Naive thymus-derived CD8-positive, alpha-beta T cell (primary cell): ENCODE measurements at places on chromosomes 1 and 21.
A peak's percentile ranks its signal among the peaks of the same experiment; 100 is the strongest.

- H3K27me3 ChIP-seq = no peaks in the 10 kb centered on the region
- no peaks in the 10 kb centered on the region for H3K4me1 ChIP-seq
- H3K36me3 ChIP-seq = no peaks in the 10 kb centered on the region
- H3K4me3 ChIP-seq = no peak overlapping the region
- no peak for DNase-seq
- H3K27ac ChIP-seq = no peak overlapping the region
These were observed 43.8 kb downstream of the USH2A start for GRCh38 chr1:216379441-216379840.

GRCh38 chr1:8009043-8010002 is 16.8 kb downstream of the ERRFI1 start:
- H3K4me3 ChIP-seq = no peak overlapping the region
- H3K27ac ChIP-seq = no peak overlapping the region
- no peaks in the 10 kb centered on the region for H3K4me1 ChIP-seq
- no peaks in the 10 kb centered on the region for H3K27me3 ChIP-seq
- H3K36me3 ChIP-seq = no peaks in the 10 kb centered on the region

- no peak overlapping the region for H3K4me3 ChIP-seq
- H3K27ac ChIP-seq = no peak overlapping the region
- H3K4me1 ChIP-seq = peaks cover 4% of the 10 kb centered on the region
- no peaks in the 10 kb centered on the region for H3K27me3 ChIP-seq
- no peaks in the 10 kb centered on the region for H3K36me3 ChIP-seq
These were observed 168.3 kb upstream of the DUSP10 start for GRCh38 chr1:221910222-221910621.

- H3K36me3 ChIP-seq = peaks cover 6% of the 10 kb centered on the region
- DNase-seq = no peak
- no peaks in the 10 kb centered on the region for H3K4me1 ChIP-seq
- no peaks in the 10 kb centered on the region for H3K27me3 ChIP-seq
- H3K4me3 ChIP-seq = no peak overlapping the region
These were observed 61.4 kb downstream of the EIF2B3 start for GRCh38 chr1:44924835-44925464.

DNA sequence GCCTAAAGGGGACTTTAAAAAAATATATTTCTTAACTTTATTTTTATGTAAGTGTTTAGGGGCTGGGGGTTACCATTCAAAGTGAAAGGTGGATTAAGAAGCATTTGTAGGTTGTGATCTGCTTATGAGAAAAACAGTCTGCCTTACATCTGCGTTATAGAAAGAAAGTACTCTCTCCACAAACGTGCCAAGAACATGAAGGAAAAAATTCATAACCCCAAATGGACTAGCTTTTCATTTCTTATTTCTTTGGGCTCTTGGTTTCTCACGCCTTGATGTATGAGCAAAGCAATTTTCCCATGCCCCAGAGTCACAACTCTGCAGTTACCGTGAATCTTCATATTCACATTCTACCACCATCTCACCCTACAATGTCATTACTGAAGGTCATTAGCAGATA is 1165.1 kb upstream of the ADGRL4 start:
- no peak for DNase-seq
- H3K36me3 ChIP-seq = no peaks in the 10 kb centered on the region
- H3K4me3 ChIP-seq = no peak overlapping the region
- H3K27me3 ChIP-seq = no peaks in the 10 kb centered on the region

GRCh38 chr1:26993237-26994019 is at the start of gene TRNP1:
Gene TRNP1 (plus strand): TSS chr1:26993692. CDS start chr1:26993787, 95 bp downstream.
- H3K4me3 ChIP-seq = peak within 1 kb of the TSS; percentile 88
- H3K27me3 ChIP-seq = peaks cover 41% of the 10 kb centered on the region

DNA sequence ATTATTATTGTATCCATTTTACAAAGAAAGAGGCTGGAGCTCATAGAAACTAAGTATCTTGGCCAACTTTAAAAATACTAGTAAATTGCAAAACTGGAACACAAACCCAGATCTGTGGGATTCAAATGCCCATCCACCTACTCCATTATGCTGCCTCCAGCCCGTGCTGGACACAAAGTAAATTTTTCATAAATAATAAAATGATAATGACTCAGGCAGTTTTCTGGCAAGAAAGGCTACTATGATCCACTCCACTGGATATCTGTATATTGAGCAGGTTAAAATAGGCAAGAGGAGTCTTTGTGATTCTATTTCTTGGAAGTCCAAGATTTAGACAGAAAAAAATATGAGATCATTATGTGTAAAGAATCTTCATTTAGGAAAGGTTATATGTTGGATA is 138.3 kb upstream of the DUSP10 start:
- no peak overlapping the region for H3K4me3 ChIP-seq
- H3K36me3 ChIP-seq = no peaks in the 10 kb centered on the region
- no peaks in the 10 kb centered on the region for H3K27me3 ChIP-seq
- H3K27ac ChIP-seq = no peak overlapping the region

DNA sequence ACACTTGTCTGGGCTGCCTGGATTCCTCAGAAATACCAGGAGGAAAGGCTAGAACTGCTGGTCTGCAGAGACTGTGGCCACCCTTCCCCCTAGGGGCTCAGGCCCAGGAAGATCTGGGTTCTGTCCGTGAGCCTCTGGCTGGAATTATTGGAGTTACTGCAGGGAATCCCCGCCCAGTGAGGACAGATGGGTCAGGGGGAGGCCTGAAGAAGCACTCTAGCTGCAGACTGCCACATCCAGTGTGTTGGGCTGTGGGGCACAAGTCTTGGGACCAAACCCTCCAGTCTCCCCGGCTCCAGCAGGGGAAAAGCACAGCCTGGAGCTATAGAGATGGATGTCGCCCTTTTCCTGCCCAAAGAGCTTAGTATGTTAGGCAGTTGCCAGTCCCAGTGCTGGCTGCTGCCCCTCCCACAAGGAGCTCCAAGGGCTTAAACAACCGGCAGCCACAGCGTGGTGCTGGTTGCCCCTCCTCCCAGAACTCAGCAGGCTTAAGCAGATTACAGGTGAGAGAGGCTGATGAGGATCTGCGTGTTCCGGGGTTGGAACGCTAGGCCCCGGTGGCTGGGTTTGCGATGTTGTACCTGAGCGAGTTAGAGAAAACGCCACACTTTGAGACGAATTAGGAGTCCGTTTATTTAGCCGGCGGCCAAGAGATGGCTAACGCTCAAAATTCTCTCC is 255.5 kb upstream of the LRRC7 start:
- H3K27me3 ChIP-seq = peaks cover 7% of the 10 kb centered on the region
- no peak overlapping the region for H3K4me3 ChIP-seq
- no peaks in the 10 kb centered on the region for H3K4me1 ChIP-seq
- H3K36me3 ChIP-seq = no peaks in the 10 kb centered on the region
- H3K27ac ChIP-seq = no peak overlapping the region
